Glomerular endothelial cell (primary cell): ENCODE measurements at places on chromosomes 1 and 21.
A peak's percentile ranks its signal among the peaks of the same experiment; 100 is the strongest.

- no peak for DNase-seq
These were observed 193.9 kb downstream of the FMN2 start for GRCh38 chr1:240285540-240285939.

DNA sequence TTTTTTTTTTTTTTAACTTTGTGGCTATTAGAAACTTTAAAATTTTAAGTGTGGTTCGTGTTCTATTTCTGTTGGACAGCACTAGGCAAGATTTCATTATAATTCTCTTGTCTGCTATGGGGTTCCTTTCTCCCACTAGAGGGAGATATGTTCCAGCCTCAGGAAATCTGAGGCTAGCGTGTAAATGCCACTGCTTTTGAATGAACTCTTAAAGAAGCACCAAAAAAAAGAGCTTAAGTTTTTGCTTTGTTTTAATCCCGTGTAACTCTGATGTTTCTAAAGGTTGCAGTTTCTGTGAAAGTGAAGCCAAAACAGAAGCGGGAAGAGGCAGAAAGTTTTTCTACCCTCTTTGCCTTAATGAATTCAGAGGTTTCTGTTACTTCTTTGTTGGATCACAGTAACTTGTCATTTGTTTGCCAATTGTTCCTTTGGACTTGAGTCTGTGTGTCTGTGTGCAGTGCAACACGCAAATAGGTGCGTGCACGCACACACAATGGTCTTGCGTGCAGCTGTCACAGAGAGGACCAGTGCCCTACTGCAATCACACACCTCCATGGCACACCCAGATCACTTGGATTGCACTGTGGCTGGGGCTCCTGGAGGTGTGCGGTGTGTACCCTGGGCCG, 32.3 kb downstream of the HHAT start:
- DNase-seq = no peak

DNA sequence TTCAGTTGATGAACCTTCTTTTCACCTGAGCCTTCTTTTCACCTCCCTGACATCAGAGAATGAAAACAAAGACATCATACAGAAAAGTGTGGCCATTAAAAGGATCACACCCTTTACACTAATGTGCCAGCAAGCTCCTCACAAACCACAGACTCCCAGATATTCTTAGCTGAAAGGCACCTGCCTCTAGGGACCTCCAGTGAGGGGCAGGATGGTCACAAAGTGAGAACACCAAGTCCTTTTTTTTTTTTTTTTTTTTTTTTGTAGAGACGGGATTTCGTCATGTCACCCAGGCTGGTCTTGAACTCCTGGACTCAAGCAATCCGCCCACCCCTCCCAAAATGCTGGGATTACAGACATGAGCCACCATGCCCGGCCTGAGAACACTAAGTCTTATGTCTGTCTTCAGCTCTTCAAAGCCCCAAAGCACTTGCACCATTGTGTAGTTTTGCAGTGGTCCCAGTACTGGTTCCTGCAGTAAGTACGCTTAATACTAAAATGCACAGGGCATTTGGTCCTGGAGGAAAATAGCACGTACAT, 58.2 kb upstream of the LBR start:
- DNase-seq = no peak

DNA sequence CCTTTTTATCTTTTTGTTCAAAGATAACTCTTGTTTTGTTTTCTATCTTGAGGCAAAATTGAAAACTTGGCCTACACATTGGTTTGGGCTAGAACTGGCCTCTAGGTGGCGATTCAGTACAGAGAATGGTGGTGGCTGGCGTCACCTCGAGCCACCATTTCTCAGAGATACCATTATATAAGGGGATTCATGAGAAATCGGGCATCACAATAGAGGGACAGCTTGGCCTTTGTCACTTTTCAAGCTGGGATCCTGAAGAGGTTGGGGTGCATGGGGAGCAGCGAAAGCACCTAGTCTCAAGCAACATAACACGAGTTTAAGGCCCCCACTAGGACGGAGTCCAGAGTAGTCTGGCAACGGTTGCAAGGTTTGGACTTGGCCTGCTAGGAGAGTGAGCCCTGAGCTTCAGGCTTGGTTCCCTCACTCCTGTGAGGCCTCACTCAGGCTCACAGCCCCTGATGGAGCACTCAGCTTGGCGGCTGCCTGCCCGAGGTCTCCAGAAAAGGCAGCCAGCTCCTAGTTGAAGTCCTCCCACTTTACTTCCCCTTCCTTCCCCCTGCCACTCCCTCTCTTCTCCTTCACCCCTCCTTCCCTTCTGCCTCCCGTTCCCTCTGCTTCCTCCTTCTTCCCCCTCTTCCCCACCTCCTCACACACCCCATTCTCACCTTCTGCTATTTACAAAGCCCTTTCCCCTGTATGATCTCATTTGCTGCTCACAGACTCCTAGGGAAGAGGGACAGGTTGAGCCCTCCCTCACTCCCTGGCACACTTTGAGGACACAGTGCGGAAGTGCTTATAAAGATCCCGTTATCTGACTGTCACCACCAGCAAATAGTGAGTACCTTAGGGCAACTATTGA, 67.8 kb downstream of the LRIG2 start:
- peak; percentile 48 for DNase-seq

- peak; percentile 66 for DNase-seq
These were observed 37.7 kb upstream of the DDAH1 start for GRCh38 chr1:85502625-85503083.

- no peak for DNase-seq
These were observed 41.2 kb downstream of the MAP3K21 start for GRCh38 chr1:233368789-233369130.

GRCh38 chr1:68908316-68908715, 411.4 kb upstream of the DEPDC1 start:
- no peak for DNase-seq

GRCh38 chr1:56199061-56199460, 380.3 kb downstream of the PLPP3 start:
- DNase-seq = no peak

- no peak for DNase-seq
These were observed 19.7 kb downstream of the KIAA1614 start for GRCh38 chr1:180932378-180932777.

- DNase-seq = no peak
These were observed 351.2 kb downstream of the SMYD3 start for GRCh38 chr1:246155923-246156322.

DNA sequence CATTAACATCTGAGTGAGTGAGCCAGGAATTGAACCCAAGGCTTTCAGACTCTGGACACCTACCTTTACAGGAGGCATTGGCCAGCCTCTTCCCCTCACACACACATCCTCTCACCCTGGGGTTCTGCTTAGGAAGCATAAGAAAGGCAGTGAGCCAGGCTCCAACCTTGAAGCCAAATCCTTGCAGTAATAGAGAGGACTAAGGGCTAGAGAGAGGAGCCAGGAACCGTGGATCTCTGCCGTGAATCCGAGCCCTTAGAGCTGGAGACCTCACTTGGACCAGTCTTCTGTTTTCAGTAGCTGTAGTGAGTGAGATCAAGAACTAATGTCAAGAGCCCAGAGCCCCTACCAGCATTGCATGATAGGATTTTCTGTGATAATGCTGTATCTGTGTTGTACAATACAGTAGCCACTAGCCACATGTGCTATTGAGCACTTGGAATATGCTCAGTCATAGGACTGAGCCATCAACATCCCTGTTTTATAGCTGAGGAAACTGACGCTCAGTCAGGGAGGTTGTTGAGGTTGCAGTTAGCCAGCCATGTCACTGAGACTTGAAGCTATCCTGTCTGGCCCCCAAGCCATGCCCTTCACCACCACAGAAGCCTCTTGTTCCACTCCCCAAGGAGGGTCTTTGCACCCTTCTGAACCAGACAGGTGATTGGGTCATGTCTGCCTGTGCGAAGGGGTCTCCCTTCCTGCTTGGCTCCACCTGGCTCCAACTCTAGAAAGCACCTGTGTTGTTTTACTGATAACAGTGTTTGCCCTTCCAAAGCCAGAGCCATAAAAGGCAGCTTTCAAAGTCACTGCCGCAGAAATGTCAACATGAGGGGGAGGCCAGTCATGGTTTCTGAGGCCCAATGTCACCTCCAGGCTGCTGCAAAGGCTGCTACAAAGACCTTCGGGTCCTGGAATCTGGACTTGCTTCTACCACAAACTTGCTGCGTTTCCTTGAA, 101.1 kb upstream of the JUN start:
- no peak for DNase-seq

DNA sequence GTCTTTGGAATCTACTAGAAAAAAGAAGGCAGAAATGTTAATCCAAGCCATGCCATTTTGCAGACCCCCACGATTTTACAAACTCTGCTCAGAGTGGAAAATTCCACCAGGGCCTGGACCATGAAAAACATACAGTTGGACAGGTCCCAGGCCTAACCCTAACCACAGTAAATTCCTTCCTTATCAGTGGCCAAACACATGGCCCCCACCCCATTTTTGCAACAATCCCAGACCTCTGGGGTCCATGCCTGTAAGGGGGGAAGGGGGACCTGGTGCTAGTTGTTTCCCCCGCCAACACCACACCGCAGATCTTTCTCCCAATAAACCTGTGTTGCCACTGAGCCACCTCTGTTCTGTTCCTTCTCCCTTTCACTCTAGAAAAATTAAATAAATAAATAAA, 1352.7 kb downstream of the AMY1C start:
- DNase-seq = no peak

GRCh38 chr1:46137916-46138315, 5.5 kb upstream of the PIK3R3 start:
- DNase-seq = no peak

DNA sequence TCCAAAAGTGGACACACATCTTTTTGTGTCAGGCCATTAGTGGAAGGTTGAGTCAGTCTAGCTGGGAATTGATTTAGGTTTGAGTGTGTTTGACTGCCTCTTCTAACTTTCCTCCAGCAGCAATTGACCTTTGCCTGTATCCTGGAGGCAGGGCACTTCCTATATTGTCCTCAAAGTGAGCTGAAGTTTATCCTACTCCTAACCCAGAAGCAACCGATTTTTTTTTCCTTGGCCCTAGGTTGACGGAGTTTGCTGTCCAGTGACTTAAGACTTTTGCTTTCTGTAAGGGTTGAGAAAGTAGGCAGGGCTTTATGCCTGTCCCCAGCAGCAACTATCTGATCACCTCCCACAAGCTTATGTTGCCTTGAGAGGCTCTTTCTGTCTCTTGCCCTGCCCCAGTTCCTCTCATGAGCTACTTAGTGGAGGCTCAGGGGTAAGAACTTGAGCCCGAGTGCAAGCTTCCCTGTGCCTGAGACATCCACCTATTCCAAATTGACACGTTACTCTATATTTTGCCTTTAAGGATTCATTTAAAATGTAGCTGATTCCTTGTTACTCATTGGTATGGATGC, 30.9 kb downstream of the SLC35F3 start:
- DNase-seq = no peak

- DNase-seq = no peak
These were observed 64.5 kb upstream of the CHRM3 start for GRCh38 chr1:239321877-239322276.

DNA sequence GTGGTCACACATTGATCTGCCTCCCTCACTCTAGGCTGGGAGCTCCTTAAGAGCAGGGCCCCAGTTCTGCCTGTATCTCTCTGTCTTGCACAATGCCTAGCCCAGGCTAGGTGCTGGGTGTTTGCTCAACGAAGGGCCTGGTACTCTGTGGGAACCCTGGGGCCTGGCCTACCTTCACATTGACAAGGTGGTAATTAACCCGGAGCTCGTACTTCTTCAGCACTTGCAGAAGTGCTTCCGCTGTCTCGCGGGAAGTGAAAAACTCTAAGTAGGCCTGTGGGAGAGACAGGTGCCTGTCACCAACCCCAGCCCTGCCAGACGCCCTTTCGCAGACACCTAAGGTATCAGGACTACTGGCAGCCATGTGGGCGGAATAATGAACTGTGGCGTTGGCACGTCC, 13.7 kb downstream of the MTHFR start:
- no peak for DNase-seq

GRCh38 chr1:170674986-170675385, 11.1 kb downstream of the PRRX1 start:
- no peak for DNase-seq
